MCF 10A (cell line): ENCODE measurements at places on chromosomes 3 and 15. TPM values are rescaled to one million over a fixed set of nuclear protein-coding genes. Genes with fewer than 3 reads are reported as not detected.

The PDCD6IP gene
- 286 and 304 TPM in 2 replicates for total RNA-seq

The NLGN1 gene
- total RNA-seq, result not detected in 2 replicates

DNA sequence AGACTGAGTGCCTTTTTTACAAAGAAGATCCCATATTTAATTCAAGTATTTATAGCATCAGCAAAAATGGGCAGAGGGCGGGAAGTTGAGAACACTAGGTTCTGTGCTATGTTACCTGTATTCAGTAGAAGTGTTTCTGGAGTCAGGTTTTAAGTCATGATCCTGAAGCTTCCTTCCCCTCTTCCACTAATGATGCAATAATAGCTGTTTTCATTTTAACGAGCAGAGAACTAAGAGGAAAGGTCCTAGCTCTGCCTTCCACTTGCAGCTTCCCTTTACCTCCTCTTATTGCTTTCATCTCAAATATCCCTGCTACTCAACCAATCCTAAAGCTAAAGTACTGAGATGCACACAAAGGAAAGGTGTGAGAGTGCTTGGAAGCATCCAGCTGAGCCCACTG, 16.9 kb upstream of the TMOD3 start:
- H3K4me3 ChIP-seq, result no peak overlapping the region
- DNase-seq, result no peak
- no peaks in the 10 kb centered on the region for H3K27me3 ChIP-seq

The SLC24A5 gene
- total RNA-seq, result not detected in 2 replicates

GRCh38 chr3:129245141-129245540, 4.3 kb upstream of the COPG1 start:
- H3K4me3 ChIP-seq, result peak overlapping the region; percentile 21
- peak overlapping the region; percentile 57 for H3K27ac ChIP-seq
- peaks cover 8% of the 10 kb centered on the region for H3K36me3 ChIP-seq
- H3K4me1 ChIP-seq, result peaks cover 25% of the 10 kb centered on the region
- peak; percentile 41 for DNase-seq
- H3K27me3 ChIP-seq, result no peaks in the 10 kb centered on the region

The CISH gene
- 0.26 and 0.59 TPM in 2 replicates for total RNA-seq

DNA sequence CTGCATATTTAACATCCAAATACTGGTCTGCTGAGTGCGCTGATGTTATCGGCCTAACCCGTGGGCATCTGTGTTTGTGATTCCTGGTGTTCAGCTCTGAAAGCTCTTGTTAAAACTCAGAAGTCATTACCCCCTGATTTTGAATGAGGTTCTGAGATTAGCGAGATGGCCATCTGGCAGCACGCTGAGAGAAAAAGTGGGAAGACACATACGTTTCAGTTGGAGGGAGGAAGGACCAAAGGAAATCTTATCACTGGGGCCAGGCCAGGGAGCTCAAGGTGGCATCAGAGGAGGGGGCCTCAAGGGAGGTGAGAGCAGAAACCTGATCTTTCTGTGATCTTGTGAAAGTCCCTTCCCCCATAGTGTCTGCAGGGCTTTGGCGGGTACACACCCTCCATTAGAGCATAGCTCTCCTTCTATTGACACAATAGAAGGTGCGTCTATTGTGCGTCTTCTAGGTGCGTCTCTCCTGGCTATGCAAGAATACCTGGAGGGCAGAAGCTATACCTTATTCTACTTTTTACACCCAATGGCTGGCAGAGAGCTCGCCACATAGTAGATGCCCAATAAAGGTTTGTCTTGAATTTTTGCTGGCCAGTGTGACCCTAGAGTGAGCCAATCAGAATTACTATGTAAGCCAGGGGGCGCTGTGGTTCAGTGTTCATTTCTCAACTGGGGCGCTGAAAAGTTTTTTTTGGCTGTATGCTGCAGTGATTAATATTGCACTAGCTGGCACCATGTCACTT, 182.4 kb downstream of the SHQ1 start:
- H3K27ac ChIP-seq, result no peak overlapping the region
- peaks cover 21% of the 10 kb centered on the region for H3K4me1 ChIP-seq
- peak; percentile 79 for DNase-seq
- no peak overlapping the region for H3K4me3 ChIP-seq
- H3K36me3 ChIP-seq, result no peaks in the 10 kb centered on the region

GRCh38 chr15:36356466-36356865, 223.0 kb upstream of the CDIN1 start:
- no peak for DNase-seq
- H3K4me3 ChIP-seq, result no peak overlapping the region
- H3K27ac ChIP-seq, result no peak overlapping the region
- H3K36me3 ChIP-seq, result no peaks in the 10 kb centered on the region

GRCh38 chr3:43366885-43367284, 80.5 kb downstream of the SNRK start:
- H3K36me3 ChIP-seq, result no peaks in the 10 kb centered on the region
- no peaks in the 10 kb centered on the region for H3K27me3 ChIP-seq
- H3K4me3 ChIP-seq, result no peak overlapping the region
- H3K27ac ChIP-seq, result no peak overlapping the region
- no peak for DNase-seq

The PAQR9 gene
- total RNA-seq, result not detected in 2 replicates

GRCh38 chr3:190485830-190486532, 27.9 kb upstream of the IL1RAP start:
- no peak for DNase-seq
- H3K27me3 ChIP-seq, result no peaks in the 10 kb centered on the region
- no peaks in the 10 kb centered on the region for H3K4me1 ChIP-seq
- H3K36me3 ChIP-seq, result no peaks in the 10 kb centered on the region
- no peak overlapping the region for H3K4me3 ChIP-seq

The P3H2 gene
- total RNA-seq, result 19.8 and 60.2 TPM in 2 replicates

- H3K4me1 ChIP-seq, result peaks cover 5% of the 10 kb centered on the region
- no peaks in the 10 kb centered on the region for H3K27me3 ChIP-seq
Observed at GRCh38 chr3:187264021-187264420, 27.5 kb downstream of the MASP1 start.

The ANKRD34C gene
- total RNA-seq, result not detected in 2 replicates

GRCh38 chr3:132847849-132848625, 125.8 kb upstream of the NPHP3 start:
- no peaks in the 10 kb centered on the region for H3K4me1 ChIP-seq
- H3K36me3 ChIP-seq, result no peaks in the 10 kb centered on the region

- no peaks in the 10 kb centered on the region for H3K27me3 ChIP-seq
- peaks cover 22% of the 10 kb centered on the region for H3K4me1 ChIP-seq
- DNase-seq, result peak; percentile 89
- H3K27ac ChIP-seq, result peak overlapping the region; percentile 93
- H3K36me3 ChIP-seq, result peaks cover 1% of the 10 kb centered on the region
Observed at GRCh38 chr3:4977001-4977852, 2.0 kb upstream of the BHLHE40 start.

DNA sequence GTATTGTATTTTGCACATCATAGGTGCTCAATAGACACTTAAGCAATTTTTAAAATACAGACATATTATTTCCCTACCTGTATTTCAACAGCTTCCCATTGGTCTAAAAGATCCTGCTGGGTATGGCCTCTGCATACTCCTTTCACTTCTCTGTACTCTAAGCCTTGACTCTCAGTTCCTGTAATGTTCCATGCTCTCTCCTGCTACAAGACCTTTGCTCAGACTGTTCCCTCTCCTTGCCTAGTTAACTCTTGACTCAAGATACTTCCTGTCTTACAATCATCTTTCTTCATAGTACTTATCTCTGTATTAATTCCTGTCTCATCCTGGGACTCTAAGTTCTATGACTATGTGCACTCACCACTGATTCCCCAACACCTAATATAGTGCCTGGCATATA, 1.7 kb downstream of the SCN11A start:
- no peak overlapping the region for H3K4me3 ChIP-seq
- no peak overlapping the region for H3K27ac ChIP-seq
- peaks cover 43% of the 10 kb centered on the region for H3K27me3 ChIP-seq
- DNase-seq, result no peak

GRCh38 chr15:34708422-34708821, 46.4 kb downstream of the GJD2 start:
- no peaks in the 10 kb centered on the region for H3K4me1 ChIP-seq
- peak; percentile 61 for DNase-seq
- no peak overlapping the region for H3K4me3 ChIP-seq
- H3K27me3 ChIP-seq, result peaks cover 11% of the 10 kb centered on the region
- H3K36me3 ChIP-seq, result no peaks in the 10 kb centered on the region

DNA sequence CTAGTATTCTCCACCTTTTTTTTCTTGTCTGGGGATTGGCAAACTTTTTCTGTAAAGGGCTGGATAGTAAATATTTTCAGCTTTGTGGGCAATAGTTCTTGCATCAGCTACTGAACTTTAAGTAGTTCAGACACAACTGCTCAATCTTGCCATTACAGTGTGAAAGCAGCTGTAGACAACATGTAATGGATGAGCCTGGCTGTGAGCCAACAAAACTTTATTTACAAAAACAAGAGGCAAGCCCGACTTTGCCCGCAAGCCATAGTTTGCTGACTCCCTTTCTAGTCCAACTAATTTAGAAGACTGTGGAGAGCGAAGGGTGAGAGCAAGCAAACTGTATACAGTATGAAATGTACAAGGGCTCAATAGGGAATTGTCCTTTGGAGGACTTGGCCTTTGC, 6.2 kb downstream of the FRMD4B start:
- DNase-seq, result no peak
- peaks cover 10% of the 10 kb centered on the region for H3K4me1 ChIP-seq
- H3K27me3 ChIP-seq, result no peaks in the 10 kb centered on the region
- no peak overlapping the region for H3K27ac ChIP-seq

- no peaks in the 10 kb centered on the region for H3K36me3 ChIP-seq
- peaks cover 48% of the 10 kb centered on the region for H3K27me3 ChIP-seq
- H3K4me3 ChIP-seq, result no peak overlapping the region
- H3K4me1 ChIP-seq, result no peaks in the 10 kb centered on the region
- no peak overlapping the region for H3K27ac ChIP-seq
- DNase-seq, result no peak
Observed at GRCh38 chr3:152039887-152040286, 166.4 kb downstream of the SUCNR1 start.

GRCh38 chr3:61808526-61808925, 247.2 kb downstream of the PTPRG start:
- no peak overlapping the region for H3K27ac ChIP-seq
- H3K36me3 ChIP-seq, result peaks cover 12% of the 10 kb centered on the region
- H3K27me3 ChIP-seq, result no peaks in the 10 kb centered on the region
- peaks cover 14% of the 10 kb centered on the region for H3K4me1 ChIP-seq

GRCh38 chr15:70321172-70321819, 223.6 kb upstream of the TLE3 start:
- H3K4me1 ChIP-seq, result peaks cover 29% of the 10 kb centered on the region
- no peak overlapping the region for H3K27ac ChIP-seq
- no peak for DNase-seq

- peaks cover 11% of the 10 kb centered on the region for H3K4me1 ChIP-seq
- DNase-seq, result peak; percentile 32
- no peaks in the 10 kb centered on the region for H3K27me3 ChIP-seq
- H3K36me3 ChIP-seq, result peaks cover 3% of the 10 kb centered on the region
- H3K27ac ChIP-seq, result no peak overlapping the region
- H3K4me3 ChIP-seq, result no peak overlapping the region
Observed at GRCh38 chr3:61954097-61954540, 392.7 kb downstream of the PTPRG start.
